ENCODE measurements at places on chromosomes 2 and 18.
A peak's percentile ranks its signal among the peaks of the same experiment; 100 is the strongest.

- DNase-seq, result no peak
Observed at GRCh38 chr2:167424221-167424620, 535.9 kb downstream of the XIRP2 start.

DNA sequence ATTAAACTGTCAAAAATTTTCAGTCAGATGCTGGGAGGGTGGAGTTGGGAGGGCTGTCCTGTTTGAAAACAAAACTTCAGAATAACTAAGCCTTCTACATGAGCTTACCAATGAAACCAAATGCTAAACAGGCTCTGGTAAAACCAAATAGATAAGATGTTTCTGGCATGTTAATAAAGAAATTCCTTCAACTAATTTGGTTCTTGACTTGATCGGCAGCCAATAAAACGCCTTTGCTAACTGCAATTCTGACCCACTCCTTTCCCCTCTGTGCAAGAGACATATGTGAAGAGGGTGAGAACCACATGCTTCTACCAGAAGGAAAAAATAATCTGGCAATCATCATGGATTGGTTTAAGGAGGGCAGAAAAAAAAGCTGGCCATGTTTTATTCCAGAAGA lies 20.9 kb downstream of the MAP4K3 start:
- no peak for DNase-seq

DNA sequence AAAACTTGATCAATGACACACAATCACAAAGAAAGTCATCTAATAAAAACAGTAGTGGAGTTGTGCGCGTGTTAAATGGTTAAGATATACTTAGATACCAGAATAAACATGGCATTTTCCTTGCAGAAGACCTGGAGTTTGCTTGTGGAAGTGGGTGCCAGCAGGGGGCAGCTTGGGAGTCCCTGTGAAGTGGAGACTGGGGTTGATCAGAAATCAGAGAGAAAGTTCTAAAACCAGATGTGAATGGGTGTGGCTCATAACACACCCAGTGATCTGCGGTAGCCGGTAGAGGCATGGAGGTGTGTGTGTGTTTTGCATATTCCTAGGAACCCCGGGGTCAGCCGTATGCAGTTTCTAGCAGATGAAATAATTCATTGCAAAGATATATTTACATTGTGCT lies 300.1 kb upstream of the TRIB2 start:
- DNase-seq, result peak; percentile 67

DNA sequence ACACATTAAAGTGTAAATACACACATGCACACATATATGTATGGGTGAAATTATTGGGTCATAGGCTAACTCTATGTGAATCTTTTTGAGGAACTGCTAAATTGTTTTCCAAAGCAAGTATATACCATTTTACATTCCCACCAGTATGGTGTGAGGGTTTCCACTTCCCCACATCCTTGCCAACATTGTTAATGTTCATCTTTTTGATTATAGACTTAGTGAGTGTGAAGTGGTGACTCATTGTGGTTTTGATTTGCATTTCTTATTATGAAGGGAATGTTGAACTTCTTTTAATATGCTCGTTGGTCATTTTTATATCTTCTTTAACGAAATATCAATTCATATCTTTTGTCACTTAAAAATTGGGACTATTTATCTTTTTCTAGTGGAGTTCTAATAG lies 181.8 kb upstream of the GCFC2 start:
- no peak for DNase-seq

DNA sequence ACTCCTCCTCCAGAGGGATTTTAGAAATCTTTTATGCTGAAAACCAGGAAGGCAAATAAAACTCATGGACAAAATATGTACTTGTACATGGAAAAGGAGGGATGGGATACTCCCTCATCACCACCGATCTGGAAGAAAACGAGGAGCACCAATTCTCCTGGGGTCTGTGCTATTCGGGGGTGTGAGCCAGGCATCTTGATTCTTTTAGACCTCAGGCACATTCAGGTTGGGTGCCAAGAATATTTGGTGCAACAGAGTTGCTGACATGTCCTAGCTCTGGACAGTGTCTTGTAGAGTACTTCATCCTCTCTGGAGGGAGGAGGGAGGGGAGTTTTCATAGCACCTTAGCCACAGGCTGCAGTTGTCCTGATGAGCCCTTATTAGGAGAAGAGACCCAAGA lies 163.0 kb downstream of the PRKCE start:
- no peak for DNase-seq

GRCh38 chr18:25979369-25980040 lies 110.9 kb downstream of the SS18 start:
- DNase-seq, result no peak

DNA sequence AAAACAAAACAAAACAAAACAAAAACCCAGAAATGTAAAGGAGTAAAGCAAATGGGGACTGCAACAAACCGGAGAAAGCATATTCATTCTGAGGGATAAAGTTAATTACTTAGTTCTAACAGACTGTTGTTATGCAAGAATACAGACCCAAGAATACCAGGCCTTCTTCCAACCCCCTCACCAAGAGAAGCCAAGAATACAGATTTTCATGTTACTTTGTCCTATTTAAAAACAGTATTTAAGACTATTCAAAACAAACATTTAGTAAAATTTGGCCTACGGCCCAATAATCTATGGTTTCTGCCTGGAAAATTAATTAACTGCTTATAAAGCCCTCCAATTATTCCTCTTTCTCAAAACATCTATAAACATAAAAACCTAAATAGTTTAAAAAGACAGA lies 91.4 kb downstream of the USP34 start:
- no peak for DNase-seq

DNA sequence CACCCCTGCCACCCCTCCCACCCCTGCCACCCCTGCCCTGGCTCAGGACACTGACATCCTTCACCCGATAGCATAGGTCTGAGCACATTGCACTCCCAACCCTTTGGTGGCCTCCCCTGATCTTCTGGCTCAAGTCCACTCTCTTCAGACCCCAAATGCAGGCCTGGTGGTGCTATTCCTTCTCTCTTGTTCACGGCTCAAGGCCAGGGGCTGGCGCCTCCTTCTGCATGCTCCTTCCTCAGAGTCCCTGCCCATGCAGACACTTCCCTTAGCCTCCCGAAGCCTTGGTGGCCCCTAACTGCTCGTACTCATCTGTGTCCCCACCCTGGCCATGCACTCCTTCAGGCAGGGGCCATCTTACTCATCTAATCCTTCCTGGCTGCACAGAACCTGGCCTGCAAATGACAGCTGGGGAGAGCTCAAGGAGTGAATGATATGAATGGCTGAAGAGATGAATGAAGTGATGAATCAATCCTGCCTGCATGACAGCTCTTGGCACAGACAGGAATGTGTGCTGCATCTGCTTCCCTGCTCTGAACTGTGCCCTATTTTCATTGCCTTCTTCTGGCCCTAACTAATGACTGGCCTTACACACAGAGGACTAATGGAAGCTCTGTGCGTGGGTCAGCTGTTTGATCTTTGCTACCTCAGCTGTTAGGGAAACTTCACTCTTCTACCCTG lies 290.8 kb downstream of the DYSF start:
- no peak for DNase-seq

DNA sequence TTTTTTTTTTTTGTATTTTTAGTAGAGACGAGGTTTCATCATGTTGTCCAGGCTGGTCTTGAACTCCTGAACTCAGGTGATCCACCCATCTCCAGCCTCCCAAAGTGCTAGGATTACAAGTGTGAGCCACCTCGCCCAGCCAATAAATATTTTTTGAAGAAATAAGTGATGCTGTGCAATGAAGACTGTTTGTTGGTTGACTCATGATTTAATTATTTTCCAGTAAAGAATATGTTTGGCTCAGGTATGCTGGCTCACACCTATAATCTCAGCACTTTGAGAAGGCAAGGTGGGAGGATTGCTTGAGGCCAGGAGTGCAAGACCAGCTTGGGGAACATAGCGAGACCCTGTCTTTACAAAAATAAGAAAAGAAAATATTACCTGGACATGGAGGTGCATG lies 41.8 kb upstream of the LPIN2 start:
- DNase-seq, result no peak

GRCh38 chr18:35862119-35862640 lies 110.3 kb upstream of the RMP24 start:
- peak; percentile 3 for DNase-seq

DNA sequence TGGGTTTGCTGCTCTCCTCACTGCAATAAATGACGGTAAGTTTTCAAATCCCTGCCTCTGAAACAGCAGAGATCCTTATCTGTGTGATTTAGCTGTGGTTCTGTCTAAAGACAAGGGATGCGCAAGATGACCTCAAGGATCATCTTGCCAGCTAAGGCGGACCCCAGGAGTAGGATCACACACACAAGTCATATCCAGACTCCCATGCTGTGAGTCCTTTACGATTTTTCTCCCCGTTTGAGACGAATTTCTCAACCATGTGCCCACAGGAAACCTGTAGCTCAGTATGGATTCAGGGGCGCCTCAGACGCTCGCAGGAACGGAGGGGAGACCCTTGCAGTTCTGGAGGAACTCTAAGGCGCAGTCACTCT lies 11.1 kb upstream of the DCTN1 start:
- DNase-seq, result no peak

GRCh38 chr2:7508296-7508943 lies 591.2 kb downstream of the RNF144A start:
- DNase-seq, result no peak

GRCh38 chr2:89833780-89834117 lies 1142.3 kb downstream of the RPIA start:
- DNase-seq, result no peak

DNA sequence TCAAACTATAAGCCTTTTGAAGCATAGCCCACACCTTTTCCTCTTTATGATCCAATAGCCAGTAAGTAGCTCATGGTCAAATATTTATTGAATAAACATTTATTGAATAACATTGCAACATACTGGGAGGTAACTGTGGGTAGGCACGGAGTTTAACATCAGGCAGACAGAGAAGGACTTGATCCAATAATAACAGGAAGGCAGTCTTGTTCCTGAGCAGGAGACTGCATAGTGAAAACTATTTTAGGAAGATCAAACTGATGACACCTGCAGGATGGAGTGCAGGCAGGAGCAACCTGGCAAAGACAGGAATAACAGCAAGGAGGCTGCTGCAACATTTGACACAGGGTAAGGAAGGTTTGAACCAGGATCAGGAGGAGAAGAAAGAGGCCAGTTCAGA lies 3.1 kb upstream of the DCTN1 start:
- DNase-seq, result no peak

- no peak for DNase-seq
Observed at GRCh38 chr2:119592436-119592835, 48.2 kb downstream of the CFAP221 start.

- no peak for DNase-seq
Observed at GRCh38 chr2:25215232-25215631, 46.9 kb upstream of the POMC start.

DNA sequence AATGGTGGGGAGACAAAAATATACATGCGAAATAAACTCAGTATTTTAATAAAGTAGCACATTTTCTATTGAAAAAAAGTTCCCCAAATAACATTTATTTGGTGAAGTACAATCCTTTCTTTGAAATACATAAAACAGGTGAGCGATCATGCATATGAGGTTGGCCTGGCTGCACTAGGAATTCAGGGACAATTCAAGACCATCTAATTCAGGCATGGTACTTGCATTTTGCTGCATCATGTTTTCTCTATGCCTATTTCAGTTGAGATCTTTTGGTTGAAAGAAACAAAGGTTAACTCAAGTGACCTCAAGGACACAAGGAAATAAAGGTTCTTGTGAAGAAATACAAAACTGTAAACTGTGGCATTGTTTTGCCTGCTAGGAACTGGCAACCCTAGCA lies 19.8 kb upstream of the TAF4B start:
- no peak for DNase-seq

GRCh38 chr2:223998948-223999347 lies 40.1 kb downstream of the SERPINE2 start:
- DNase-seq, result no peak

DNA sequence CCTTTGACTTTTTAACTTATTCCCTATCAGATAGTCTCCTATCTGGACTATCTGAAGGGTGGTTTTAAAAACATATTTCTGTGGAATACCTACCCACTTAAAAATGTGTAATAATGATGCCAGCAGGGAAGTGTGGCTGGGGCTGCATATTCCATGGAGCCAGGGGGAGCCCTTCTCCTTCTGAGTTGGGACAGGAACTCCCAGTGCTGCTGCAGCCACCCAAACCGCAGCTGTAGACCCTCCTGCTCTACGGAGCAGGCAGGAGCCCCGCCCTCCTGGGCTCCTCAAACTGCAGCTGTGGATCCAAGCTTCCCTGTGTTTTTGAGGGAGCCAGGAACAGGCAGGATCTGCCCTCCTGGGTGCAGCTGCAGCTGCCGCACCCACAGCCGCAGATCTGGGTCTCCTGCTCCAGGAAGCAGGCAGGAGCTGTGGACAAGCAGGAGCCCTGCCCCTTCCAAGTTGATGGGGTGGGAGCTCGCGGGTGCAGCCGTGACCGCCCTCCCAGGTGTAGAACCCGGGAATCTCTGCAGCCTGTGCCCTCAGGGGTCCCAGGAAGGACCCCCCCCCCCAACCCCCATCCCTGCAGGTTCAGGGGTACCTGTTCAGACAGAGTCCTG lies 57.8 kb downstream of the PDK1 start:
- DNase-seq, result no peak

DNA sequence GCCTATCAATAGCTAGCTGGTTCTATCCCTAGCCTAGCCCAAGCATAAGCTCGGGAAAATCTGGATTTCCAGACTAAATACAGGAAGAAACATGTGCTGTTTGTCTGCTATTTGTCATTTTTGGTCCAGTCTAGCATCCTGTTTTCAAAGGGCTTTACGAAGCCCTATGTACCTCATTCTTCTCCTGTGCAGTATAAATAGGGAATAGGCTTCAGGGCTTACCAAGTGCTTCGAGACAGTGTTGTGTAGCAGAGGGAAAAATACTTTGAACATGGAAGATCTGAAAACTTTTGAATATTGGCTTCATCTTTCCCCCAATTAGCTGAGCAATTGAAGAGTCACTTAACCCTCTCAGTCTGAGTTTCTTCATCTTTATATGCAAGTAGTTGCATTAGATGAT lies 679.8 kb downstream of the TDRD15 start:
- DNase-seq, result no peak

DNA sequence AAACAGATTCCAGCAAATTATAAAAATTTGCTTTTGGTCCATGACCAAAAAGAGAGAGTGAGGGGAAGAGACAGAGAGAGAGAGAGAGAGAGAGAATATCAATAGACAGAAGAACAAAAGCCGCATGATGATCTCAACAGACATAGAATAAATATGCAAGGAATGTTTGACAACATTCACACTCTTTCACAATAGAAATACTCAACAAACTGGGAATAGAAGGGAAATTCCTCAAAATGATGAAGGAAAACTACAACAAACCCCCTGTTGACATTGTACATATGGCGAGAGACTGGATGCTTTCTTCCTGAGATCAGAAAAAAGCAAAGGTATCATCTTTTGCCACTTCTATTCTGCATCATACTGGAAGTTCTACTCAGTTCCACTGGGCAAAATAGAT lies 309.7 kb downstream of the RAD51AP2 start:
- no peak for DNase-seq

DNA sequence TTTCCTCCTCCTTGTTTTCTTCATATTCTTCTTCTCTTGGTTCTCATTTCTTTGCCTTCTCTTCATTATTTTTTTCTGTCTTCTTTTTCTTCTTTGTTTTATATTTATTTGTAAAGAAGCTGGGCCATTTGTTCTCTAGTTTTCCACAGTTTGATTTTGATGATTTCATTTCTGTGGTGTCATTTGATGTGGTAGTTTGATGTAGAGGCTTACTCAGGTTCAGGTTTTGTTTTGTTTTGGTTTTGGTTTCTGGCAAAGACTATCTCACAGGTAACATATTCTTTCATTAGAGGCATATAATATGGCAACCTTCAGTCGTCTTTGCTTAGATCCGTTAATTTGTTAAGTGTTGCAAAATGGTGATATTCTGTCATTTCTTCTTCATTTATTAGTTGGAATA lies 75.3 kb downstream of the BABAM2 start:
- no peak for DNase-seq
